ENCODE measurements at places on chromosomes 5 and 9.

DNA sequence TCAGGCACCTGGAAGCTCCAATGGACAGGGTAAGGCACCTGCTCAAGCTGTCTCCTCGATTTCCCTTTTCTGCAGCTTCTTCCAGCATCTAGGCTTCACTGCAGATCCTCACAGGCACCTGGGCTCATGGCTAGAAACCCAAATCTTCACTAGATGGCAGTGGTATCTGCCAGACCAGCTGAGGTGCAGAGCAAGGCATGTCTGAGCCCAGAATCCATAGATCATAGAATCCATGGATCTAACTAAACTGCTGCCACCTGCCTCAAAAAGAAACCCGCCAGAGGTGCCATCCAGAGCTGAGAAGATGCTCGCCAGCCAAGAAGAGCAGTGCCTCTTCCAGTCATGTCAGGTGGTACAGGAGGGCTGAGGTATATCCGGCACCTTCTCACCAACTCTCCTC, 6.9 kb downstream of the SHC3 start:
- no peak for DNase-seq

DNA sequence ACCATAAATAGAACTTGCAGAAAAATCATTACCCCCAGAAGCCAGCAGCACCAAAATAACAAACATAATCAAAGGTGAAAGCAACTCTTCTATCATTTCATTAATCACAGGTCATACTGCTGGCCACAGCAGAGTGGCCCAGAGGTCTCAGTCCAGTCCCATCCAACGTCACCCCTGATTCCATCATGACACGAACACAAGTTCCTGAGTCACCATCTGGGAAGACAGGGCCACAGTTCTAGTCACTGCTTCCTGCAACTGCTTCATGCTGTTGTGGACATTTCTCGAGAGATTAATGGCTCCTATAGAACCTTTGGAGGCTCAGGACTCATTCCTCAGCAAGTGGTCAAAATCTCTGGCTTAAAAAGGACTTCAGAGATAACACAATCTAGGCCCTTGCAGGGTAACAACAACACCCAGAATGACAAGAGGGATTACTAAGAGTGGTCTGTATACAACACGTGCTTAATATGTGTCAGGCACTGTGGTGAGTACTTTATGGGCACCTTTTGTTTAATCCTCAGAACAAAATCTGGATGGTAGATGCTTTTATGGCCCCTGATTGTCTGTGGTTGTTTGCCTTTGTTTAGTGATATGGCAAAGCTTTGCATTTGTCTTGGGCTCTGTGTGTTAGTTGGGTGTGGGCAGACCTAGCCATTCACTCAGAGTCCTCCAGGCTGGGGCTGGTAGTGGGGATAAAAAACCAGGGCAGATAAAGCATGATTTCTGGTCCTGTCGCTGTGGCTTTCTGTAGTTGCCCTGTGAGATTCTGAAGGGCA, 184.3 kb downstream of the DAB2IP start:
- DNase-seq = no peak

- DNase-seq = no peak
These were observed 49.0 kb downstream of the PTTG1 start for GRCh38 chr5:160470437-160471361.

GRCh38 chr9:135267191-135267809, 179.8 kb downstream of the OLFM1 start:
- no peak for DNase-seq

DNA sequence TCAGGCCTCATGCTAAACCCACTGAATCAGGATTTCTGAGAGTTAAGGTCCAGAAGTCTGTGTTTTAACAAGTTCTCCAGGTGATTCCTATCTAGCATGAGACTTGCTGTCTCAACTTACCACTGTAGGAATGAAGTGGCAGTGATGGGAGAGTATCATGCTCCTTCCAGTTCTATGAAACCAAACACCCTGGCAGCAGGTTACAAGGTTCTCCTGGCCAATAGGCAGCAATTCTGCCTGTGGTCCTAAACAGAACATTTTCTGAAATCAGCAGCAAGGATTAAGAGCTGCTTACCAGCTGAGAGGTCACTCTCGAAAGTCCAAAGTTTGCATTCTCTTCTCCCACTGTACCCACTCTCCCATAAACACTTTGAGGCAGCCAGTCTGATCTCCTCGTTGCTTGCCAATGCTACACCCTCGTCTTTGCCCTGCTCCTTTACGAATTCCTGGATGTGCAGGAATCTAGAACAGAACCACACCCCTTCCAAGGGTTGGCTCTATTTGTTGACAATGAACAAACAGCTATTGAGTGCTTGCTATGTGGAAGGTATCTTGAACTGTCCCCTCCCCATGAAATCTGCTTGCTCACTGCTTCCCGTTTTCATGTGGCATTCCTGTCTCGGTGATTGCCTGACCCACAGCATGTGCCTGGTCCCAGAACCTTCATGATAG, 100.5 kb downstream of the TMEM174 start:
- DNase-seq = no peak

DNA sequence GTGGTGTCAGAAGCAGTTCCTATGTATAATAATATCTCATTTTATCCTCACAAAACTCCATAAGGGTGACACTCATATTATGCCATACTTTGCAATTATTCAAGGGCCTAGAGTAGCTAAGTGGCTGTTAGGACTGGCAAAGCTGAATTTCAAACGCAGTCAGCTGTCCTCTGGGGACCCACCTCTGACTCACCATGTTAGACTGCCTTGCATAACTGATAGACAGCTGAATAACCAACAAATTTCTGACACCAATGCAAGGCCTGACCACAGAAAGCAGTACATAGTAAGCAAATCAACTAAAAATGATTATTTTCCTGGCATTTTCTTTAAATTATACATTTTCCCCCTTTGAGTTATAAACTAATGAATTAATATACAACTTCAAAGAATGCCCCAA, 251.6 kb upstream of the PTGER4 start:
- no peak for DNase-seq

DNA sequence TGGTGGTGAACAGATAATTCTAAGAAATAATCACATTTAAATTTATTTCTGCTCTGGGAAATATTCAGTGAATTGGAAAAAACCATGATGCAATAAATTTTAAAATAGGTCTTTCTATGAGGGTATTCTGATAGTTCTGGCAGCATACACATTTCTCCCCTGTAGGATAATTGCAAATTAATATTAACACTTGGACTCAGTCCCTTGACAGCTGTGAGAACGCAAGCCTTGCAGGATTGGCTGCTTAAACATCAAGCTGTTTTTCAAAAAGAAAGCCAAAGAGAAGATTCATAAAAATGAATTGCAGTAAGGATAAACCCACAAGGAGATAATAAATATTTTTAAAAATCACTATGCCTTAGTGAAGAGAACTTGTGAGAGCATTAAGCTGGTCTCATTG, 180.0 kb downstream of the MTRR start:
- no peak for DNase-seq

GRCh38 chr9:128987805-128988204, 40.3 kb downstream of the NUP188 start:
- no peak for DNase-seq

DNA sequence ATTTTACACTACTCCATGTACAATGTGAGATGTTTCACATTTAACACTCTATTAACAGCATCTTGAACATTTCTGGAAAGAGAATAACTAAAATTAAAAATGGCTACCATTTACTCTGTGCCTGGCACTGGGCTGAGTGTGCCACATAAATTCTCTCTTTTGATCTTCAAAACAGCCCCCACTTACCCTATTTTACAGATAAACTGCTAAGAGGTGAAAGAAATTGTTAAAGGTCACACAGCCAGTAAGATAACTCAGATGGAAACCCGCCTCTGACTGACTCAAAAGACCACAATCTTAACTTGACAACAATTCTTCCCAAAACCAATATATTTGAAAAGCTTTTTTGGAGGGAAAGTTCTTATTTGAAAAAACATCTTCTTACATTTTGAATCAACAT, 97.3 kb downstream of the MAPKAP1 start:
- DNase-seq = no peak

- DNase-seq = no peak
These were observed 116.7 kb upstream of the HAPLN1 start for GRCh38 chr5:83837265-83837907.

DNA sequence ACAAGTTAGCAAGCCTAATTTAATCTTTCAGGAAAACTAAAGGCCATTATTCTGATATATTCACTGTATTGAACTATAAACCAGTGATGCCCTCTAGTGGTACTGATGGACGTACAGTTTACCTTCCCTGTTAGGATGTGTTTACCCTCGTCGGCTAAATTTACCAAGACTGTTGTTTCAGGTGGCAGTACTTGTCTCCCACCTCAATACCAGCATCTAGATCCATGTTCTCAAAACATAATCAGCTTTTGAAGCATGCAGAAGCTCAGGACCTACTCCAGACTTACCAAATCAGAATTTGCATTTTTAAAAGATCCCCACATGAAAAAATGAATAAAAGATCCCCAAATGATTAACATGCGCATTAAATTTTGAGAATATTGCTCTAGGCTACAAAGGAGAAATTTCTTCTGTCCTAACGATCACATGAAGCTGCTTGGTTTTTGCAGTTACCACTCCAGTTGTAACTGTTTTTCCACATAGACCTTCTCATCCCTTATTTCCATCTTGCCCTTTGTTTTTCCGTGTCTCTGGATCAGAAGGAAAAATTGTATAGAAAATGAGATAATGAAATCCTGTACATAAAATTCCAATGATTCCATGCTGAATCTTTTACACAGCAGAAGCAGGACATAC, 3.2 kb upstream of the BAAT start:
- DNase-seq = peak; percentile 58

DNA sequence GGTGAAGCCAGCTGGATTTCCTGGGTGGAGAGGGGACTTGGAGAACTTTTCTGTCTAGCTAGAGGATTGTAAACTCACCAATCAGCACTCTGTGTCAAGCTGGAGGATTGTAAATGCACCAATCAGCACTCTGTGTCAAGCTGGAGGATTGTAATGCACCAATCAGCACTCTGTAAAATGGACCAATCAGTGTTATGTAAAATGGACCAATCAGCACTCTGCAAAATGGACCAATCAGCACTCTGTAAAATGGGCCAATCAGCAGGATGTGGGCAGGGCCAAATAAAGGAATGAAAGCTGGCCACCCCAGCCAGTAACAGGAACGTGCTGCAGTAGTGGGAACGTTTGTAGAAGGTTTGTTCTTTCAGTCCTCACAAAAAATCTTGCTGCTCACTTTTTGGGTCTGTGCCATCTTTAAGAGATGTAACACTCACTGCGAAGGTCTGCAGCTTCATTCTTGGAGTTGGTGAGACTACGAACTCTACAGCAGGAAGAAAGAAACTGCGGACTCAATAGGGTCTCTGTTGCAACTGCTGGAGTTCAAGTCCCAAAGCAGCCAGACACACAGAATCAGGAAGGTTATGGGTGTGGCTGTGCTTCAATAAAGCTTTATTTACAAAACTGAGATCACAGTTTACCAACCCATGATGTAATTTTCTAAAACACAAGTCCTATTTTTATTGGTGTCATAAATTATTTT, 145.7 kb upstream of the ERCC6L2 start:
- DNase-seq = no peak

- DNase-seq = no peak
These were observed 18.5 kb upstream of the GNE start for GRCh38 chr9:36276781-36277181.

- DNase-seq = no peak
These were observed 429.6 kb upstream of the ZNF608 start for GRCh38 chr5:125176005-125176390.

GRCh38 chr5:56783261-56783660, 32.1 kb upstream of the MAP3K1 start:
- no peak for DNase-seq

DNA sequence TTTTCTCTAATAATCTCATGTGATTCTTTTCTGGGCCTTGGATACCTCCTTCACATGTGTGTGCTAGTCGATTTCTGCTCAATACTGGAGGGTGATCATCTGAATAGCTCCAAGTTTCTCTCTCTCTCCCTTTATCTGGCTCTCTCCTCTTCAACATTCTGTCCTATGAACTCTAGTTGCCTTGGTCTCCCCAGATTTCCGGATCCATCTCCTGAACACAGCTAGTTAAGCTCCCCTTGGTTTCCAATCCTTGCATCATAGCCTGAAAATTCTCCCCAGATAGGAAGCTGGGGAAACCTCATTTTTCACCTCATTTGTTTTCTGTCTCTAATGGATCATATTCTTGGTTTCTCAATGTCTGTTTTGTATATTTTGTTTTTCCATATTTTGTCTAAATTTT, 832.3 kb downstream of the MTRR start:
- no peak for DNase-seq

- no peak for DNase-seq
These were observed 17.5 kb downstream of the STXBP1 start for GRCh38 chr9:127629468-127630081.

GRCh38 chr5:7659420-7659819, 191.5 kb downstream of the CFAP90 start:
- no peak for DNase-seq

GRCh38 chr5:83919071-83920041, 198.7 kb upstream of the HAPLN1 start:
- DNase-seq = no peak

DNA sequence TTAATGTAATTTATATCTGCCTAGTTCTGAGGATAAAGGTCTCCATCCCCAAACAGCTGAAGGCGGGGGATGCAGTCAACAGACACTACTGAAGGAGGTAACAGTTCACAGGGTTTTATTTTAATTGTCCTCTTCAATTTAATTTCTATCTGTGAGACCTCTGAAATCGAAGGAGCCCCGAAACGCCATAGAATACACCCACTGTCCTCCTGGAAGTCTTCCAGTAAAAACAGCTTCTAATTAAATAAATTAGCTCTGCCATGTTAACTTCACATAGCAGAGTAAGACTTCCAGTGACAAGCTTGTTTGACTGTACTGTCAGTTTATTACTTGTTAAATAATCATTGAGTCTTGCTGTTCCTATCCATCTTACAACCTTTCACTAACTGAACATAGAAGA, 193.5 kb downstream of the SEC61B start:
- no peak for DNase-seq

DNA sequence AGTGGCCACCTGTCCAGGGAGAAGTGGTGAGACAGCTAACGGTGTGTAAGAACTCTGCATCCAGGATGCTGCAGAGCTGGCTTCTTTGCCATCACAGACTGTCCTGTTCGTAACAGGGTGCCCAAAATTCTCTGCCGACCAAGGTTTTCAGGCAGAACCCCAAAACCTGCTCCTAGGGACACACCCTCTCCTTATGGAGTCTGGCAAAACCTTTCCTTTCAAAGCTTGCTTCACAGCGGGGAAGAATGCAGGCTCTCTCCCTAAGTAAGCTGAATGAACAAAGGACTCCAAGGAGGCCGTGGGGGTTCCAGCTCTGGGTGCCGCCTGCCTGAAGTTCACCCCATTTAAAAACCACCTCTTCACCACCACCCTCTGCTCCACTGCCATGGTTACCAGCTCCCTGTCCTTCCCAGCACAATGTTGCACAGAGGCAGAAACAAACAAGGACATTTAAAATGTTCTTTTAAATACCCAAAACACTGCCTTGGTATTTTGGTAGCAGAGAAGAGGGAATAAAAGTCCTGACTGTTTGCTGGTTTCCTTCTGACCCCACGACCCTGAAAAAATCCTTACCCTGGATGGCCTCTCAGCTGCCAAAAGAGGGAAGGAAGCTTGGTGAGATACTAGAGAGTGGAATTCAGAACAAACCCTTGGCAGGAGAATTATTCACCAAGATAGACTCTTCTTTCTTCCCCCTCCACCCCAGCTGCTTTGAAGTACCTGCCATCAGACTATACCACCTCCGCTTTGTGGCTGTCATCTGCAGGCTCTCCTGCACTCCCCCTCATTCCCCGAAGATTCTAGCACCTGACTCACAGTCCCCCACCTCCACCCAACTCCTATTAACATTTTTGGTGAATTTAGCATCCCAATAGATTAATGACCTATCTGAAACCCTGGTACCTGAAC, 7.1 kb upstream of the KLF9 start:
- no peak for DNase-seq
